ENCODE measurements at places on chromosomes 12 and 14.

DNA sequence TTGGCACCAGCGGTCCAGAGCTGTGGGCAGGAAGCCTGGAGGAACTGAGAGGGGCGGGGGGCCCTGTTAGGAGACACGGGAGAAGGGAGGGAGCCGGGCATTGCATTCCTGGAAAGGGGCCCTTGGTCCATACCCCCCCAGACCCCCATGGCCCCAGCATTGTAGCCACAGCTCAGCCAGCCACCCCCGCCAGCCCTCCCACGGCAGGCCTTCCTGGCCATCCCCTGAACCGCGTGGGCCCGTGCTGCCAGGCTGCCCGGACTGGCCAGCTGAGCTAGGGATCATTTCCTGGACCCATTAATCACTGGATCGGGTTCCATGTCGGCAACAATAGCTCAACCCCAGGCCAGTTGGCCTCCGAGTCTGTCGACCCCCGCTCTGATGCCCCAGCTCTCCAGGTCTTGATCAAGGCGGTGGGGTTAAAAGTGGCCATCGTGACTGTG lies 39.8 kb upstream of the DIO3 start:
- no peak for DNase-seq

DNA sequence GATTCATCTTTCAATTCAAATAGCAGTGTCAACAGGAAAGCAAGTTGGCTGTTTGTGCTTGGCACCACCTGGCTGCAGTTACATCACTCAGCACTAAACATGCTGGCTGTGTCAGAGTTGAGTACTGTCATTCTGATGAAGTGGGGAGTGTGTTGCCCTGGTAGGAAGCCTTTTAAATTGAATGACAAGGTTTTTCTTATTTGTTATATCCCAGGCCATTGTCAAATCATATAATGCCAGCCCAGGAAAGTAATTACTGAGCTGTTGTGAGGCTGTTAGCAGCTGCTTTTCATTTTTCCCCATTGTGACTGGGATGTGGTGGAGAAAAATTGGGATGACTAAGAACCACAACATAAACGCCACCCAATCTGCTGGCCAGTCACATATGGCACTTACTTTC lies 106.5 kb upstream of the PRKD1 start:
- DNase-seq = no peak

DNA sequence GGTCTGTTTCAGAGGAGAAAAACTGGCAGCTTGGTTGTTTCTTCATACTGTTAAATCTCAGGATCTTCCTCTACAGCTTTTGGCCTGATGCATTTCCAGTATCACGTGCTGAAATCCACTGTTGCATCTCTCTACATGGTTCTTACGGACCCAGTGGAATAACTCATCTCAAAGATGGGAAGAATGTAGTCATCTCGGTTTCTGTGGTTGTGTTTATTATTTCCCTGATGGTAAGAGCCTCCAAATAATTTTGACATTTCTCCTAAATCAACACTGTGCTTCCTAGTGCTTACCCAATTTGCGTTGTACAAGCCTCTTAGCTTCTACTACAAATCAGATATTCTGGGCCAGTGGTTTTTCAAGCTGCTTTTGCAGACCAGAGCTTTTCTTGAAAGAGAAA lies 812.8 kb downstream of the C12orf50 start:
- DNase-seq = no peak

DNA sequence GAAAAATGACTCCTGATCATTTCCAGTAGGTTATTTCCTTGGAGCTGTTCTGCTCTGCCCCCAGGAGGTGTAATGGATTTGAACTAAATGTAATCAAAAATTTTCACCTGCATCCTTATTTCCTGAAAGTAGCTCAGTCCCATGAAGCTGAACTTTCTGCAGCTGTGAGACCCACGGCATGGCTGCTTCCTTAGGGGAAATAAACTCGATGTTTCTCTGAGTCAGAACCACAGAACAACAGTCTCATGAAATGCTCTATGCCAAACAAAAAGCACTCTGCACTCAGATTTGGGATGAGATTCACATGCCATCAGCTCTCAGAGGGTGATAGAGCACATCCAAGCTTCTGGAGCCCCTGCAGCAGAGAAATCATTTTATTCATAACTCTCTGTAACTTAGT lies 224.1 kb upstream of the PLEKHG7 start:
- no peak for DNase-seq

- no peak for DNase-seq
Measured at GRCh38 chr12:49338830-49339463, 2.0 kb upstream of the C1QL4 start.

GRCh38 chr14:100536721-100537445 lies 50.3 kb downstream of the BEGAIN start:
- no peak for DNase-seq

DNA sequence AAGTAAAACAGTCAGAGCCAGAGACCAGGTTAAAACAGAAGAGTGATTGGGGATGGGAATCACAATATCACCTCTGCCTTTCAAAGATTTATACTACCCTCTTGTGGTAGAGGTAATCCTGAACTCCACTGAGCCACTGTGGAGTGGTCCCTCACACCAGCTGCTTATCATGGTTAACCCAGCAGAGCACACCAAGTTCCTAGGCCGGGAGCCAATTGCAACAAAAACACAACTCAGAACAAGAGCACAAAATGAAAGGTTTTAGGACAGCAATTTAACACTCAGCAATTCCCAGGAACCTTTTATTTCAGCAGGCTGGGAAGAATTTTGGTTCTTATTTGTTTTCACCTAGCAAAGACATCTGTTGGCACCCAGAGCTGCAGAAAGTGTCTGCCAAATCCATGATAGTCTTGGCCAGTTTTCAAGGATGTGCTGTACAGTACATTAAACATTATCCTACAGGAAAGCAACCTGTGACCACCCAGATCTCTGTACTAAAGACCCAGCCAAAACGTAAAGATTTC lies 220.5 kb upstream of the ATXN7L3B start:
- DNase-seq = peak; percentile 25

GRCh38 chr14:95537298-95538089 lies 2.6 kb downstream of the GLRX5 start:
- no peak for DNase-seq

DNA sequence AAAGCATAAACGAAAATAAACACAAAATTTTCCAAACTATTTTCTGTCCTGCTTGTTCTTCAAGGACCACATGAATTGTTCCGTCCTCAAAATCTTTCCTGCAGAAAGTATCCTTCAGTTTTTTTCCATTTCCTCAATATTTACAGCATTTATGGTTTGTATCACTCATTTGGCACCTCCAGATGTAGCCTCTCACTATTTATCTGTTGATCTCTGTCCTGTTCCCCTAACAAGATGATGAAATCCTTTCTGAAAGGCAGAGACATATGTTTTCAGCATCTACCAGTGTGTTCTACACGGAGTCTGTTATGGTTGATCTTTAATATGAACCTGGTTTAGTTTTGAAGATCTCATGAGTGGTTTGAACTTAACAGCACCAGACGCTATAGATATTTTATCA lies 490.2 kb downstream of the NELL2 start:
- DNase-seq = peak; percentile 21

- no peak for DNase-seq
Measured at GRCh38 chr12:75592086-75592485, 80.7 kb upstream of the KRR1 start.

DNA sequence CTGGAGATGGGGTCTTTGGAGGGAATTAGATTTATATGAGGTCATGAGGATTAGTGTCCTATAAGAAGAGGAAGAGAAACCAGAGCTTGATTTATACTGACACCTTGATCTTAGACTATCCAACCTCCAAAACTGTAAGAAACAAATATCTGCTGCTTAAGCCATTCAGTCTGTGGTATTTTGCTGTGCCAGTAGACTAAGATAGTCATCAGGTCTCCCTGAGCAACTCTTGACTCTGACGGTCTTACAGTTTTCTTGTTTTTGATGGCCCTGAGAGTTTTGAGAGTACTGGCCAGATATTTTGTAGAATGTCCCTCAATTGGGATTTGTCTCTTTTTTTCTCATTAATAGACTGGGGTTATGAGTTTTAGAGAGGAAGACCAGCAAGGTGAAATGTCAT lies 51.7 kb downstream of the TSHR start:
- peak; percentile 59 for DNase-seq

Measured in hematopoietic multipotent progenitor cell treated with erythropoietin and hydrocortisone succinate and interleukin-3 and kit ligand, for 4 days (in vitro differentiated cells).